M059J (cell line): ENCODE measurements at places on chromosomes 3 and 15.

DNA sequence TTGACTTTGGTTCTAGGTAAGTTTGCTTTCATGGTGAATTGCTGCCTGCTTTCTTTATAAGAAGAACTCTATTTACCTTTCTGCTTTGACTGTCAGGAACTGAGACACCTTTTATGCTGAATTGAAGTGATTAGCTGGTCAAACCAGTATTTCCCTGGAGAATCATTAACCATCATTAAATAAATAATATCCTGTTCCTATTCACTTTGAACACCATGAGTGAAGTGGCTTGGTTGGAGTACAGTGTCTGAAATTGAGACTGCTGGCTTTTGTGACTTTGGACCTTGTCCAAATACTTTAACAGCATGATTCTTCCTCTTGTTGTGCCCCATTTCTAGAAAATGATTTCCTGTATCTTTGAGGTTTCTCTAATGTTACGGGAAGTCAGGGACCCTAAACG lies 5.6 kb upstream of the TMEM62 start:
- DNase-seq = no peak

- no peak for DNase-seq
Observed at GRCh38 chr15:71646767-71647486, 163.4 kb upstream of the NR2E3 start.

DNA sequence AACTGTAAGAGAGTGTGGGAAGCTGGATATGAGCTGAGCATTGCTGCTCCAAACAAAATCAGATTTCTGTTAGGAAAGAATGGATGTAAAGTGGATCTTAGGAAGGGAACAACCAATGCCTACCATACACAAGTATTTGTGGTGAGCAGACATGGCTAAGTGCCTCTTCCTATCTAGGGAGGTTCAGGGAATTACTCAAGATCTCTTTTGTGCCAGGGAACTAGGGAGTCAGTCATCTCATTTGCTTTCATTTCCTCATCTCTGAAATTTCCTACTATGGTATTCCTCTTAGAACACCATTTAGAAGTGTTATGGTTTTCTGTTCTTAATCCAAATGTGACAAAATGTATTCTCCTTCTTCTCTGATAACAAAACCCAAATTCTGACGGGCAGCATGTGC lies 396.5 kb downstream of the FHIT start:
- DNase-seq = no peak

- peak; percentile 93 for DNase-seq
Observed at GRCh38 chr3:24220859-24221657, 273.6 kb downstream of the THRB start.

DNA sequence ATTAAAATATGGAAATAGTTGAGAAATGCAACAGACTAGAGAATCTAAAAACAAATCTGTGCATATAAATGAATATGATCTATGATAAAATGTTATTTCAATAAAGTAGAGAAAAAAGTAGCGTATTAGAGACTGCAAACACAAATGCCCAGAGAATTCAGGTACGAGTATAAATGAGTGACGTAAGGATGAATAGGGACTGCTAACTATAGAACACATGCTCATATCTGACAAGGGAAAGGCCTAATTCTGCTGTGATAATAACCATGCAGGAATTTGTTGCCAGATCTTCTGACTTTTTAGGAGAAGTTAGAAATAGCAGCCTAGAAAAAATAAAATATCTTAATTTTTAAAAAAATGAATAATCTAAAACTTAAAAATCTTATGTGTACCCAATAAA lies 73.1 kb downstream of the ESYT3 start:
- no peak for DNase-seq

DNA sequence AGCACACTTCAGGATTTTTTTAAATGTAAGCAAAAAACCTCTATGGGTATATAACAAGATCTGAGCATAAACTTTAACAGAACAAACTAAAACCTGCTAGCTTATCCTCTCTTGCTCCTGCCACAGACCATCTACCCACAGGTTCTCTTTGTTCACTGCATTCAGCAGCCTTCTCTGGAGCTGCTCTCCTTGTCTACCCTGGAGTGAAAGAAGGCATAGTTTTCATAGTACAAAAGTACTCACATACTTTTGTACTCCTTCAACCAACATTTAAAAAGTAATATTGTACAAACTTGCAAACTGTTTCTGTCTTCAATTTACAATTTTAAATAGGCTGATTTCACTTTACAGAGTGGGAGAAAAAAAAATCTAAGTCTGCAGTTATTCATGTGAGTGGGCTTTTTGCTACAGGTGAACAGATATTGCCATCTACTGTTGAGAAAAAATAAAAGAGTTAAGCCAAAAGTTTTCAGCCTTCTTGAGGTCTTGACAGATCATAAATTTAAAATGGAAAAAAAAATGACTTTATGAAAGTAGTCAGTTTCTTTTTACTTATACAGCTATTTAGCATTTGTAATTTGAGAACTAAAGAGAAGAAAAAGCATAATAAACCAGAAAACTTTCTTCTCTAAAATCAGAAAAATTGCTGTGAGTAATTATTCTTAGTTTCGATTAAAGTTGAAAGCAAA lies 20.4 kb downstream of the TERC start:
- DNase-seq = peak; percentile 37

GRCh38 chr15:59886441-59886840 lies 117.7 kb upstream of the FOXB1 start:
- DNase-seq = no peak

DNA sequence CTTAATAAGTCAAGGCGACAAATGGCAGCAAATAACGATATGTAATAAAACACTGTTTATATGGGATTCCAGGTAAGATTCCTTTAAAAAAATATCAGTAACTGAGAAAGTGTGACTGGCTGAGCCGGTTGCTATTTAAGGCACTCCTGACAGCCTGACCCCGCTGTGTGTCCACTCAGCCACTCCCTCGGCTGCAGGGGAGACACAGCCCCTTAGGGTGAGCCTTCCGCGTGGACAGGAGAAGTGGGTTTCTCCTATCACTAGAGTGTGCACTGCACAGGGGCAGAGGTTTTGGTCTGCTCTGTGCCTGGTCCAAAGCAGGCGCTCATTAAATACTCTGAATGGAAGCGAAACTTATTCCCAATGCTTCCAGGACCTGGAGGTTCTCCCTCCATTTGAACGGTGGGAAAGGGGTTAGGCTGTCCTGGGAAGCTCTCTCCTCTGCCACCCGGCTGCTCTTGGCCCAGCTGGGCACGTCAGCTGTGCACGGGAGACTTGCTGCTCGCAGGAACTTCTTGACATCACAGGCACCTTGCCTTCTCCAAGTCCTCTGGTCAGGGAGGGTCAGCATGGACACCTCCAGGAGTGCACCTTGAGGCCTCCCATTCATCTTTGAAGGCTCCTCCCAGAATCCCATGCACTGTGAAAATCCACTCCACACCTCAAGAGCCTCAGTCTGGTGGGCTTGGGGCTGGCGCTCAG lies 43.3 kb upstream of the SLCO2A1 start:
- DNase-seq = no peak

DNA sequence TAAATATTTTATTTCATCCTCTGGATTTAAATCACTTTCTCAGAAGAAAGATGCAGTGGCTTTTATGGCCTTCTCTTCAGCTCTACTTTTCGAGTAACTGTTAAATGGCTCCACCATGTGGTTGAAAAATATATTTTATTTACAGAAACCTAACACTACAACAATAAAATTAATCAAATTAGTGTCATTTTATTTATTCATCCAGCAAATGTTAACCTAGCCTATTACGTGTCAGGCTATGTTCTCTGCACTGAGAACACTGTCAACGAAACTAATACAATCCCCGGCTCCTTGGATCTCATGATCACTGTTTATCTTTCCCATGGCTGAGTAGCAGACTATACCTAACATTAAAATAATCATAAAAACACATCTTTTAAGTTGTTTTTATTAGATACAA lies 148.0 kb upstream of the OSTN start:
- peak; percentile 54 for DNase-seq

GRCh38 chr3:154184582-154184981 lies 63.4 kb downstream of the ARHGEF26 start:
- DNase-seq = no peak

- DNase-seq = peak; percentile 13
Observed at GRCh38 chr15:72604794-72605193, 49.7 kb upstream of the GOLGA6B start.

- DNase-seq = peak; percentile 97
Observed at GRCh38 chr15:74200412-74200815, 2.2 kb downstream of the STRA6 start.

DNA sequence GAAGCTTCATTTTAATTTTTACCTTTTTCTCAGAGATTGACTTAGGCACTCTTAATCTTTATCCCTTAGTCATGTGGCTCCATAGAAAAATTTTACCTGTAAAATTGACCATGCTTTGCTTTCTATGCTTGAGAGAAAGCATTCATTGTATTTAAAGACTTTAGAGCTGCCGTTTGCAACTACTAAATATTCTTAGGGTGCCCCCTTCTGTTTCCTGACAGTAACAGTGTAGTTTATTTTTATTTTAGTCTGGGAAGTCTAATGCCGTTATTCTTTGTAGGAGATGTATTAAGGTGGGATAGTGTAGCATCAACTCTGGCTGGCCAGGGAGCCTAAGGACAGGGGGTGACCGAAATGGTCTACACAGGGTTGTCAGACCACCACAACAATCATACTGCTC lies 84.5 kb upstream of the SYNPR start:
- DNase-seq = peak; percentile 1

DNA sequence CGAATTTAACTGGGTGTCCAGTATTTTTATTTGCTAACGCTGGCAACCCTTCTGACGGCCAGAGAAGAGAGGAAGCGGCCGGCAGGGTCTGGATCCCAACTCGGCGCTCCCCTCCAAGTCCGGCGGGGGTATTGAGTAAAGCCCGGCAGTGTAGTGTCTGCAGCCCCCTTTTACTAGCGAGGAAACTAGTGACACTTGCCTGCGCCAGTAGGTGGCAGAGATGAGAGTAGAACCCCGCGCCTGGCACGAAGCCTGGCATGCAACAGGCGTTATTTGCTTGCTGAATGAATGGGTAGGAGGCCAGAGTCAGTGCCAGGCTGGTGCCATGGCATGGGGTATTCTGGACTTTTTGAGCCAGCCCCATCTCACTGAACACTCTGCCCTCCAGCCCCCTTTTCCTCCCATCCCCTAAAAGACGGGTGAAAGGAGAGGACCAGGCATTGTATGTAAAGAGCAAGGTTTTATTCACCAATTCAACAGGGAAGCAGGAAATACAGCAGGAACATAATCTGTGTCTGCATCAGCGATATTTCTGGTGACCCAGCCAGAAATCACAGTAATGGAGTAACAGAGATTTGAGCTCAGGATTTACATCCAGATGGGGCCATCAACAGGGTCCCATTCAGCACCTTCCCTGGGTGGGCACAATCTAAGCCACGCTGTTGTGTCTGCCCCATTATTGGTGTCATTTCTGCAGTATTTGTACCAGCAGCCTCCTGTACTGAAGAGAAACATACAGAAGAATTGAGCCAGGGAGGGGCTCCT lies 788 bp upstream of the WDR73 start:
- peak; percentile 81 for DNase-seq

DNA sequence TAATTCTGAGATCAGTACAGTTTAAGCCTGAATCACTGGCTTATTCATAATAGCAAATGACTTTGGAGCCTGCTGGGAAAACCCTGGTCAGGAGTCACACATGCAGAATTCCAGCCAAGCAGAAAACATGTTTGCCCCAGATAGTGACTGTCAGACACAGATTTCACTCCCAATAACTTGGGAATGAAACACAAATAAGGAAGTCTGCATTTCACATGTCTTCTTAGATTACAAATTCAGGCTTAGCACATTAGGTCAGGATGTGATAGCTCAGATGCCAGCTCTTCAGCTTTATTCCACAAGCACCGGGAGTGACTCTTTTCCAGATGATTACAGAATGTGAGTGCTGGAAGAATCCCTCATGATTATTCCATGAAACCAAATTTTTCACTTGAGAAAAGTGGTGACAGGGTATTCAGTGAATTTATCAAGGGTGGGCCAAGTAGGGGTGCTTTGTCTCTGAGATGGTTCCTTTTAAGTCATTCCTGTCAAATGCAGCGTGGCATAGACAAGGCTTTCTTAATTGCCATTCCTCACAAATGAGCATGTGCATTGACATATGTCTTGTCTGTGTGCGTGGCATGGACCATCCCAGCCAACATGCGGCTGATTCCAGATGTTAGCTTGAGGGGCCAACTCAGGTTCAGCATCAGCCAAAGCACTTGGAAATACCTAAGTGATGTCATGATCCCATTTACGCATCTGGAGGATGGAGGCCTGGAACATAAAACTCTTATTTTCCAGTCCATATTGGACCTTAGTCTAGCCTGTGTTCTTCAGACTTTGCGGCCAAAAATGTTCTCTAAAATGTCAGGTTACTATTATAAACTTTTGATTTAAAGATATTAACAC lies 191.0 kb downstream of the EPHB1 start:
- DNase-seq = no peak

DNA sequence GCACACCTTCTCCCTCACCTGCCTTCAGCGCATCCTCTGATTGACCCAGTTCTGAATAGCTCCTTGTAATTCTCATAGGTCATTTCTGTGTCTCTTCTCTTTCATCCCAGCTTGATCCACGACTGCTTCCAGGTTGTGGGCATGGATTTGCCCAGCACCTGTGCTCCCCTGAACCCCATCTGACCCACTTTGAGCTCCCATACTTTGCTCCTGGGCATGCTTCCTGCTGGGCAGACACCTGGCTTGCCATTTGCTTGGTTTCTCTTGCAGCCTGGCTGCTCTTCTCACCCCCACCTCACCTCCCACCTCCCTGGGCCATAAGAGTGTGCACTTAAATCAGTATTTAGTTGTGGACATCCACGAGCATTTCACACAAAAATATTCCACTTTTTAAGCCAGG lies 635.5 kb downstream of the TBL1XR1 start:
- DNase-seq = no peak

DNA sequence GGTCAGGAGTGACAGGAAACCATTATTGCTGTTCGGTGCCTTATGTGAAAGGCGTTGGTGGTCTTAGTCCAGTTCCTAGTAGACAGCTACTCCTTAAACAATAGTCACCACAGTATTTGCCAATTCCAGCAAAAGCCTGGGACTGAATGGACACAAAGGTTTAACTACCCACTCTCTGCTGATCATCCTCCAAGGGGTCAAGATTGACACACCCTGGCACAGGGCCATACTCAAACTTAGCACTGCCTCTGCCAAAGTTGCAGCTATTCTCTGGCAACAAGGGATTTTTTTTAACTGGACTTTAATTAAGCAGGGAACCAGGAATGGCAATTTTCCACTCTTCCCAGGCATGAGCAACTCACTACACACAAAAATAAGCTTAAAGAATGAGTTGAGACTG lies 193.9 kb downstream of the NLGN1 start:
- DNase-seq = no peak

- DNase-seq = no peak
Observed at GRCh38 chr3:195041871-195042742, 228.9 kb downstream of the XXYLT1 start.

DNA sequence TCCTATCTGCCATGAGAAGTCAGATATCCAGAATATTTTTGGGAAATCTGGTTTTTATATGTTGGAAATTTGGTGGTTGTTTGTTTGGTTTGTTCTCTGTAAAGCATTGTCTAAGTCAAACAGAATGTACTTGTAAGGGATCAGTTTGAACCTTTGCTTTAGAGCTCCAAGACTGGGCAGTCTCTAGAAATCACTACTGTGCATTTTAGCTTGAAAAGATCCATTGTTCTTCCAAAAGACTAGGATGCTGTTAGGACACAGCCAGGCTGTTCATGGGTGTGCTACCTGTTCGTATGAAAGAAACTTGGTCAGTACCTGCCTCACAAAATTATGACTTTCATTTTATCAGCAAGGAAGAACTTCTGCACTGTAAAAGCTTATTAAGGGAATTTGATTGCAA lies 182.6 kb downstream of the WDR72 start:
- no peak for DNase-seq
